ENCODE measurements at places on chromosomes 12 and 14. TPM values are rescaled to one million over a fixed set of nuclear protein-coding genes. Genes with fewer than 3 reads are reported as not detected.

Gene FITM1
- not detected for total RNA-seq

Gene C3AR1
- 1.9 TPM for total RNA-seq

Gene AGAP2
- 0.89 TPM for total RNA-seq

Gene FKBP4
- 81.8 TPM for total RNA-seq

Gene CLEC1A
- total RNA-seq: not detected

Gene KRT78
- total RNA-seq: 0.21 TPM

Gene JPH4
- total RNA-seq: not detected

Gene TMEM120B
- total RNA-seq: 14.0 TPM

Gene STX2
- total RNA-seq: 47.9 TPM

Gene OTOGL
- 0.50 TPM for total RNA-seq

Gene KIF26A
- total RNA-seq: 0.05 TPM

All from SJSA1 (cell line).